MM.1S (cell line): ENCODE measurements at places on chromosomes 6 and 20.

- no peak for DNase-seq
These were observed 5.0 kb upstream of the CD40 start for GRCh38 chr20:46113113-46113470.

GRCh38 chr20:13717631-13718044 is 67.1 kb downstream of the ESF1 start:
- DNase-seq, result no peak

- no peak for DNase-seq
These were observed 36.6 kb downstream of the HBS1L start for GRCh38 chr6:135018052-135018451.

- DNase-seq, result no peak
These were observed 85.7 kb downstream of the CDH22 start for GRCh38 chr20:46222521-46223007.

DNA sequence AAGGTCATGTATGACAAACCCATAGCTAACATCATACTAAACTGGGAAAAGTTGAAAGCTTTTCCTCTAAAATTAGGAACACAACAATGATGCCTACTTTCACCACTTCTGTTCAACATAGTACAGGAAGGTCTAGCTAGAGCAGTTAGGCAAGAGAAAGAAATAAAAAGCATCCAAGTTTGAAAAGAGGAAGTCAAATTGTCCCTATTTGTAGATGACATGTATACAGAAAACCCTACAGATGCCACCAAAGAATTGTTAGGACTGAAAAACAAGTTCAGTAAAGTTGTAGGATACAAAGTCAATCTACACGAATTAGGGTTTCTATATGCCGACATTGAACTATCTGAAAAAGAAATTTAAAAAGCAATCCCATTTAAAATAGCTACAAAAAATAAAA is 89.4 kb upstream of the GLP1R start:
- DNase-seq, result no peak

- DNase-seq, result no peak
These were observed 4.9 kb downstream of the TUBB start for GRCh38 chr6:30724906-30725667.

GRCh38 chr6:13915561-13916229 is 9.1 kb upstream of the RNF182 start:
- no peak for DNase-seq

- DNase-seq, result no peak
These were observed 264.1 kb upstream of the CDYL start for GRCh38 chr6:4512051-4512471.

- peak; percentile 48 for DNase-seq
These were observed 185.1 kb downstream of the CLIC5 start for GRCh38 chr6:45830441-45831139.

DNA sequence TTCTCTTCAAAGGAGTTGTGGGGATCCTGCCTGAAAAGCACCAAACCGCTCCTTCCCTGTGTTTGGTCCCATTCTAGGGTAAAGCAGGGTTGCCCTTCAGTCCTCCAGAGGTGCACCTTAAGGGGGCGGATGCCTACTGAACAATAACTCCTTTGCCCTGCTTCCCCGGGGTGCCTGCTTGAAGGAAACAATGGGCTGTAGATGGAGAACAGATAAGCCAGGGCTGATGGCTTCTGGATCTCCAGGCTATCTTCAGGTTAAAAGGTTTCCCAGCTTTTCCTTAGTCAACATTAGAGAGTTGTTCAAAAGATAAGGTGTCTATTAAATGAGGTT is 5.4 kb upstream of the PRDM1 start:
- no peak for DNase-seq

DNA sequence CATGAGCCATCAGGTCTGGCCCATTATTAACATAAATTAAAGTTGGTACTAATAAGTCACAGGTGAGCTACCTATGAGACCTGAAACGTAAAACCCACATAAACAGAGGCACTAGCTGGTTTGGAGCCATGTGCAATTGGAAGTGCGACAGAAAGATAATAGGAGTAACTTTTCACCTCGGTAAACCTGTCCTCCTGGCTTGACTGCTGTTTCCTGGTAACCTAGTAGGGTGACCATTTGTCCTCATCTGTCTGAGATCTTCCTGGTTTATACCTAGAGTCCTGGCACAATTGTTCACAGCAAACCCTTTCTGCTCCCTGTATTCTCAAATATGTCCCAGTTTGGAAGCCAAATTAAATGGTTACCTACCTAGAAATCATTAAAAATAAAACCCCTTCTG is 7.4 kb downstream of the TBC1D20 start:
- DNase-seq, result no peak

- DNase-seq, result no peak
These were observed 52.3 kb upstream of the IL20RA start for GRCh38 chr6:137097057-137097456.

DNA sequence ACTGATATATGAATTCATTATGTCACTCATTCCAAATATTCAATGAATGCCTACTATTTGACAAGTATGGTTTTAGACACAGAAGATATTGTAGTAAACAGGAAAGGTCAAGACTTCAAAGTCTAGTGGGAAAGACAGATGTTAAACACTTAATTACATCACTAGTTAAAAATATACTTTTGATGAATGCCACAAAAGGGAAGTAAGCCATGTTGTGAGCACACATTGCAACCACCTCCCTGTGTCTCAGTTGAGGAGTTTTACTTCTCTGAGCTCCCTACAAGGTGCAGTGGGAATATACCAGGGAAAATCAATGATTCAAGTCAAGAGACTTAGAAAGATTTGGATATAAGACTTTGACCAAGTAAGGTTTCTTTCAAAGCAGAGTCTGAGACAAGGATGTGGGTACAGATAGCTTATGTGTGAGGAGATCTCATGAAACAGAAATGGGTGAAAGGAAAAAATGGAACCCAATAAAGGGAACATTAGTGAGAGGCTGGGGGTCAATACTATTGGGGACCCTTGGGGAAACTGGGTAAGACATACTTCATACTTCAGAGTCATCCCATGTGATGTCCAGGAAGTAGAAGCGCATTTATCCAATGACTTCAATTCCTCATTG is 503.7 kb downstream of the KIF16B start:
- DNase-seq, result peak; percentile 30

DNA sequence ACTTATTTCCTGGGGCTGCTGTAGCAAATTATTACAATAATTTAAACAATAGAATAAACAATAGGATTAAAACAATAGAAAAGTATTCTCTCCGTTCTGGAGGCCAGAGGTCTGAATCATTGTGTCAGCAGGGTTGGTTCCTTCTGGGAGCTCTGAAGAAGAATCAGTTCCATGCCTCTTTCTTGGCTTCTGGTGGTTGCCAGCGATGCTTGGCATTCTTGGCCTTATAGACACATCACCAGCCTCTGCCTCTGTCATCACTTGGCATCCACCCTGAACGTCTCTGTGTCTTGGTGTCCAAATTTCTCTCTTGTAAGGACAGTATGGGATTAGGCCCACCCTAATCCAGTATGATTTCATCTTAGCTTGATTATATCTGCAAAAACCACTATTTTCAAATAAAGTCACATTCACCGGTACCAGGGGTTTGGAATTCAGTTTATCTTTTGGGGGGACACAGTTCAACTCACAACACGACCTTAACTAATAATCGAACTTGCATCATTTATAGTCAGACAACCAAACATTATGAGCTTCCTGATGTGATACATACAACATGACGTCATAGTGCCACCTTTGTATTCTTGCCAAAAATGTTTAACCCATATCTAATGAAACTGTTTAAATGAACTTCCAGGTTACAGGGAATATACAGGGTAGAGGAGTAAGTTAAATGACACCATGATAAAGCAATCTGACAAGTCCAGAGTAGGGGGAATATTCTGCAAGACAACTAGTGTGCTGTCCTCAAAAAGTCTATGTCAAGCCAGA is 84.7 kb upstream of the RNF24 start:
- DNase-seq, result no peak

- no peak for DNase-seq
These were observed 152.1 kb downstream of the TAF4 start for GRCh38 chr20:61913423-61914225.

DNA sequence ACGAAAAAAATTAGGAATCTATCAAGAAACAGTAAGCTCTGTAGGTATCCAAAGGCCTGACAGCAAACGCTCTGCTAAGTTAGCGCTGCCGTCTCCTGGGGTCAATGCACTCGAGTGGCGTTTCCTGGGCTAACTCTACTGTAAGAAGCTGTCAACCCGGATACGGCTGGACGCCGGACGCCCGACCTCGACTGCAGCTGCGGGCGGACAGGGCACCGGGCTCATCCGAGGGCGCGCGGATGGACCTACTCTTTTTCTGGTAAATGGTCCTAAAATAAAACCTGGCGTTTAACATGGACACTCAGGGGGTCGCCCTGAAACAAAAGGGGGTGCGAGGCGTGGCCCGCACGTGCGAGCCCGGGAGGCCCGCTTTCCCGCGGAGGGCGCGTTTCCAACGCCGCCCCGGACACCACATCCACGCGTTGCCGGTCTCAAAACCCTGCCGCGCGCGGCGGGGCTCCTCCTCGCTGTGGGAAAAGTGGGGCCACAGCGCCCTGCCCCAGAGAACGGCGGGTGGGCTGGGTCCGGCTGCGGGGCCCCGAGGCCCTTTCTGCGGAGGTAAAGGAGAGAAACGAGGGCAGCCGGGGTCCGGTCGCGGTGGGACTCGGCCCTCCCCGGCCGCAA is 537 bp downstream of the TCP1 start:
- peak; percentile 15 for DNase-seq

DNA sequence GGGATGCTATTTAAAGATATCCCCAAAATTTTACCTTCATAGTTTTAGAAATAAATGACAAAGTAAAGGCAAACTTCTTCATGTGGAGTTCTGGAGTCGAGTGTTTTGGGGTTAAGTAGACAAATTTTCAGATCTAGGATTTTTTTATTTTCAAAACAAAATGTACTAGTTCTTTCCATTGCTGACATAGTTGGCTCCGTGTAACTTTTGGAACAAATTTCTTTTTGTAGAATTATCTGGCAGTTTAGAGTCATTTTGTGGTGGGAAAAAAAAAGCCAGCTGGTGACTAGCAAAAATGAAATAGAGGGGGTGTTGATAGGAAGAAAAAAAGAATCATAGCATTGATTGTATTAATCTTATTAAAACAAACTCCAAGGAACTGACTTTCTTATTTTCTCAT is 131.6 kb upstream of the TCF21 start:
- DNase-seq, result no peak

GRCh38 chr6:151881231-151881630 is 73.7 kb downstream of the ESR1 start:
- DNase-seq, result no peak

DNA sequence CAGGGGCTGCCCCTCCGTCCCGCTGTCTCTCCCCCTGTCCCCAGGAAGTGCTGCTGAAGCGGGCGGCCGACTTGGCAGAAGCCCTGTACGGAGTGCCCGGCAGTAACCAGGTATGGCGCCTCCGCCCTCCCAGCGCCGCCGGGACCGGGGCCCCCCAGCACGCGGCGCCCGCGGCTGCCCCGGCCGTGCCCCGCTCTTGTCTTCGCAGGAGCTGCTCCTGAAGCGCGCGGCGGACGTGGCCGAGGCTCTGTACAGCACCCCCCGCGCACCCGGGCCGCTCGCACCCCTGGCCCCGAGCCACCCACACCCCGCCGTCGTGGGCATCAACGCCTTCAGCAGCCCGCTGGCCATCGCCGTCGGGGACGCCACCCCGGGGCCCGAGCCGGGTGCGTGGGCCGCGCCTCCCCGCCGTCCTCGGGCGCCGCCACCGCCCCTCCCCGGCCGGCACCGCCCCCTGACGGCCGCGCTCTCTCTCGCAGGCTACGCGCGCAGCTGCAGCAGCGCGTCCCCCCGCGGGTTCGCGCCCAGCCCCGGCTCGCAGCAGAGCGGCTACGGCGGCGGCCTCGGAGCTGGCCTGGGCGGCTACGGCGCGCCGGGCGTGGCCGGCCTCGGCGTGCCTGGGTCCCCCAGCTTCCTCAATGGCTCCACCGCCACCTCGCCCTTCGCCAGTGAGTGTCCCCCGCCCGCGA is 48.4 kb downstream of the CPXM1 start:
- DNase-seq, result peak; percentile 20

GRCh38 chr6:125480571-125480970 is 178.8 kb upstream of the HDDC2 start:
- no peak for DNase-seq

DNA sequence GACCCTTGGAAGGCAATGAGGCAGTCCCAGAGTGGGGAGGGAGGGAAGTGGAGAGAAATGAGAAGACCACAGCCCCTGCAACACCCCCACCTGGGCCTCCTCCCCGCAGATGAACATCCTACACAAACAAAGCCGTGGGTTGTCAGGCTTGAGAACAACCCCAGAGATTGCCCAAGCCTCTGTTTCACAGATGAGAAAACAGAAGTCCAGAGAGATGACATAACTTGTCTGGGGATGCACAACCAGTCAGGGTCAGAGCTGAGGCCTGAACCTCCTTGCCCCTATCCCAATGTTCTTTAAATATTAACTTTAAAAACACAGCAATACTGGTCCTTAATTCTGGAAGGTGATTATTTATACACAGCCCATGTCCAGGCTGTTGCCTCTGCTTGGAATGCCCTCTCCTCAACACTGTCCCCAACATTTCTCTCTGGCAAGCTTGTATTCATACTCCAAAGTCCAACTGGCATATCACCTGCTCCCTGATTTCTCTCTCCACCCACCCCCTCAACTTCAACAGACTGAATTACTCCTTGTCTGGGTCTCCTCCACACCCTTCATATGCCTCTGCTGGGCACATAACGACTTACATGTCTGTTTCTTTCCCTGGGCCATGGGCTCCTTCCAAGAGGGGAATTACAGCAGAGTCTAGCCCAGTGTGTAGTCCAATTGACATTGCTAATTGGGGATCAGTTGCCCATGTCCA is 135.5 kb upstream of the LRFN2 start:
- no peak for DNase-seq

GRCh38 chr6:79193971-79194370 is 40.5 kb downstream of the HMGN3 start:
- DNase-seq, result no peak

GRCh38 chr6:124999105-124999764 is 37.0 kb downstream of the RNF217 start:
- no peak for DNase-seq

DNA sequence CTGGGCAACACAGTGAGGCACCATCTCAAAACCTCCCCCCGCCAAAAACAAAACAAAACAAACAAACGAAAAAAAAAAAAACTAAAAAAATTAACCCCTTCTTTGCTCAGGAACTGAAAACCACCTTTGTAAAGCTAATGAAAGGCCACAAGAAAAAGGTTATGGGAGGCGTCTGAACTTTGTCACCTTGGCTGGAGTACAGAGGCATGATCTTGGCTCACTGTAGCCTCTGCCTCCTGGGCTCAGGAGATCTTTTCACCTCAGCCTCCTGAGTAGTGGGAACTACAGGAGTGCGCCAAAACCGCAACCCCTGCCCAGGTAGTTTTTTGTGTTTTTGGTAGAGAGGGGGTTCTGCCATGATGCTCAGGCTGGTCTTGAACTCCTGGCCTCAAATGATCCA is 337.9 kb downstream of the TBC1D32 start:
- DNase-seq, result no peak
